Colonic mucosa (tissue), 4 donors: ENCODE measurements at places on chromosomes 3 and 15.

DNA sequence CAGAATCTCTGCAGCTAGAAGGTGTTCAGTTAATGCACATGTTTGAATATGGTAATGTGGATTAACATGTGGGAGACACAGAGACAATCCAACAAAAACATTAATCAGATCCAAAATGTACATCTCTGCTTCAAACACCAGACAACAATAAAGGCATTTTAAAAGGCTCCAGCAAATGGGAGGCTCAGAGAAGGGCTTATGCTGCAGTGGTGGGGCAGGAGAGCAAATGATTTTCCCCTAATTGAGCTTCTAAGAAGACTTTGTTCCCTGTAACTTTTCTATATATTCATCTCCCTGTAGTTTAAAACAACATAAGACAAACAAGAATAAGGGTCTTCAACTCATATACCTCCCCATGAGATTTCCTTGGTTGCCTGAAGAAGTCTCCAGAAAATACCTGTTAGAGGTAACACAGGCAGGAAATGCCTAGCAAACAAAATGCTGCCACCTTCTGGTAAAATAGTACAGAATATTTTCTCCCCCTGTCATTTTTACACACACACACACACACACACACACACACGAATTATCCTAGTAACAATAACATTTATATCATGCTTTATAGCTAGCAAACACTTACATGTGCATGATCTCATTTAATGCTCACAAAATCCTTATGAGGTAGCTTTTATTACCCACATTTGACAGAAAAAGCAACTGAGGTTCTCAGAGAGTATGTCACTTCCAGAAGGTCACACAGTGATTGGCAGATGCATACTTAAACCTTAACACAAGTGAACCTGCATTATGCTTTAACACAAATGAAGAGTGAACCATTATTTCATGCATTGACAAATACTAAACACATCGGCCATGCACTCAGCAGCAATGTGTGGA, 123.4 kb upstream of the MB21D2 start:
- no peak for DNase-seq

DNA sequence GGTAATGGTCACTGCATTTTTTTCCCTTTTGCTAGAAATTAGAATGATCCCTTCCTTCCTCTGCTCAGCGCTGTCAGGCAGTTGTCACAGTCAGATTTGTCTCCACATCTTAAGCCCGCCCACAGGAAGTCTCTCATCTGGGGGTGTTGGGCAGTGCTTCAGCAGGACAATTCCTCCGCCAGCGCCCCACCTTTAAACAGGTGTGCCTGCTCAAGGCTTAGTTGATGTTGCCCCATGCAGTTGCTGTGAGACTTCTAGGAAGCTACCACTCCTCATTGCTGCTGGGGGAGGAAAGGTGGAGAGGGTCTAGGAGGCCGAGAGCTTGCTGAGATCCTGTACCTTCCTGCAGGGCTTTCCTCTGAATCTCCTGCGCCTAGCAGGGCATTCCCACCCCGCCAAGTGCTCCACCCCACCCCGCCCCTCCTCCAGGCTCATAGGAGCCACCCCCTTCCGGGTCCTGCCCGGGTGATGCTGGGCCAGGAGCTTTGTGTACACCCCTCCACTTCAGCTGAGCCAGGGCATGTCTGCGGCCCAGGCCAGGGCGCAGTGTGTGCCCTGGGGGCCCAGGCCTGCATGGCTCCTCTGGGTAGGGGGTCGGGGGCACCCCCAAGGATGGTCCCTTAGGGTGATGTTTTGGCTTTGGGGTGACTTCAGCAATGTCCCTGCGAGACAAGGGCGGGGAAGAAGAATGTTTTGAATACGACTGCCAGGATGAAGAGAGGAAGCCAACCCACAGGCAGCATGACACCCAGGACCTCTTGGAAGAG, 68.7 kb downstream of the TRAK1 start:
- DNase-seq = peak; percentile 89

GRCh38 chr3:136842294-136842693, 19.7 kb upstream of the NCK1 start:
- DNase-seq = no peak

DNA sequence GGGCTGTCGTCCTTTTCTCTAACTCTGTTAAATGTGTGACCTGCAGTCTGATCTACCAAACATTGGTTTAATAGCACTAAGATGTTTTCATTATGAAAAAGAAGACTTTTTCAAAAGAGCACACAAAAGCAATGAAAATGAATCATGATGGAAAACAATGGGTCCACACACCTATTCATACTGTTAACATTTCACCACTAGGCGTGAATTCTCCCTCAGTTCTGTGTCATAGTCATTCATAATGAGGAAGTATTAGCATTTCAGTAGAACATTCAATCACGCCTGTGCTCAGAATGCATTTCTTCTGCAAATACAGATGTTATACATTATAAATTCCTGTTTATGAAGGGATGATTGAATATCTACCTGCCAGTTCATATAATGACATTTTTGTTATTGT, 35.9 kb downstream of the EIF4E3 start:
- DNase-seq = no peak

GRCh38 chr15:92586383-92586942, 69.1 kb downstream of the FAM174B start:
- no peak for DNase-seq

- no peak for DNase-seq
Measured at GRCh38 chr3:135228201-135228600, 433.1 kb downstream of the EPHB1 start.

DNA sequence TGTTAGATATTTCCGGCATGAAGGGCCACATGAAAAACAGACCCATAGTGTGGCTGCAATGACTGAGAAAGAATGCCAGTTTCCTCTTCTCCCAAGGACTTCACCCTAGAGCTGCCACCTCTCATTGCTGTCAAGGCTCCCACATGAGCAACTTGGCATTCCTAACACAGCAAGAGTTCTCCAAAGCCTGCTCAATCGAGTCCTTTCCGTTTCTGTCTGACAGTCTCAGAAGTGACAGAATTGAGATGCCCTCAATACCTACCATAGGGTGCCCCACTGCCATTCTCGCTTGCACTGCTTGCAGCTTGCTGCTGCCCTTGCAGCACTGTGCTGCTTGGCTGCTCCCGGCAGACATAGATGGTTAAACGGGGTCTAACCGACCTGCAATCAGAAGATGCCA, 44.3 kb downstream of the UBP1 start:
- DNase-seq = no peak

DNA sequence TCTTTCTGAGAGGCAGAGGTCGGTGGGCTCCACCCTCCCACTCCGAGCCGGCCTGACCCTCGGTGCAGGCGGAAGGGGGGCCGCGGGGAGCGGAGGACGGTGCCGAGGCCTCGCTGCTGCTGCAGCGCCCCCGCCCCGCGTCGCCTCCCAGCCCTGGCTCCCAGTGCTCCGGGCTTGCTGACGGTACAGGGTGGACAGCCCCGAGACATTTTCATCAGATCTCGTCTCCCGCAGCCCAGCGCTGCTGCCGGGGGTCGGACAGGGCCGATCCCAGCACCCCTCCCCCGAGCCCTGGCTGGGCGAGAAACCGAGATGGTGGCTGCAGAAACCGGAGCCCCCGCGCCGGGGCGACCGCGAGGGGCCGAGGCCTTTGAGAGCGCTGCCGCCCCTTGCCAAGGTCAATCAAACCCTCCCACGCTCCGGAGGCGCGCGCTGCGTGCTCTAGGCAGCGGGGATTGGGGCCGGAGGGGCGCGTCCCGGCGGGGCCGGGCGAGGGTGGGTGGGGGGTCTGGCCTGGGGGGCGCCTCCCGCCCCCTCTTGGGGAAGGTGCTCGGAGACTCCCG, 42.5 kb downstream of the EPHB3 start:
- DNase-seq = no peak

DNA sequence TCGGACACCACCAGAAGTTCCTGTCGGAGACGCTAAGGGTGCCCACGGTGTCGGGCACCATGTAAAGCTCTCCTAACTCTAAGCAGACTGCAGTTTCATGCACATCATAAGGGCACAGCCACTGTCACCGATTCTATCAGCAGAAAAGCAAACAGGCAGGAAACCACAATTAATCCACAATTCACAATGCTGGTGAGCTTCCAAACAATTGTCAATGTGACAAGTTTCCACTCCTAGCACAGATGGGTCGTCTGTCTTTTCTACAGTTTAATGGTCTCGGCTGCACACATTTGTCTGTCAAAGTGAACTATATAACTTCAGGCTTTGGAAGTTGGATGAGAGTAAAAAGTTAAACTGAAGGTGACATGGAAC, 8.8 kb upstream of the OCA2 start:
- no peak for DNase-seq

- no peak for DNase-seq
Measured at GRCh38 chr3:111989061-111989678, 9.6 kb upstream of the TAGLN3 start.

DNA sequence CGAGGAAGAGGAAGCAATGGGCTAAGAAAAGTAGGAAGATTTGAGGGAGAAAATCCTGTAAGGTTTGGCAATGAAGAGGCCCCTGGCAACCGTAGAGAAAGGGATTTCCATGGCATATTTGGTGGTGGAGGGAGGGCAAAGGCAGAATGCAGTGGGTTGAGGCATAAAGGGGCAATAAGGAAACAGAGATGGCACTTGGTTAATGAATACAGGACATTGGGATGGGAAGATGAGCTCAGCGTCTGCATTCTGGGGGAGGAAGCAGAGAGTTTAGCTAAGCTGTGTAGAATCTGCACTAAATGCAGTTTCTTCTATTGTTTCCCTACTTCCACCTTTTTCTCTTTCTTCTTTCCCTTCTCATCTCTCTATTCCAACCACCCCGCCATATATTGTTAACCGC, 83.6 kb downstream of the LRTM1 start:
- no peak for DNase-seq

GRCh38 chr3:13047296-13048165, 25.7 kb downstream of the IQSEC1 start:
- DNase-seq = no peak

GRCh38 chr15:69342460-69343076, 43.9 kb downstream of the PAQR5 start:
- DNase-seq = no peak

GRCh38 chr3:88167704-88168103, 17.9 kb downstream of the C3orf38 start:
- no peak for DNase-seq

DNA sequence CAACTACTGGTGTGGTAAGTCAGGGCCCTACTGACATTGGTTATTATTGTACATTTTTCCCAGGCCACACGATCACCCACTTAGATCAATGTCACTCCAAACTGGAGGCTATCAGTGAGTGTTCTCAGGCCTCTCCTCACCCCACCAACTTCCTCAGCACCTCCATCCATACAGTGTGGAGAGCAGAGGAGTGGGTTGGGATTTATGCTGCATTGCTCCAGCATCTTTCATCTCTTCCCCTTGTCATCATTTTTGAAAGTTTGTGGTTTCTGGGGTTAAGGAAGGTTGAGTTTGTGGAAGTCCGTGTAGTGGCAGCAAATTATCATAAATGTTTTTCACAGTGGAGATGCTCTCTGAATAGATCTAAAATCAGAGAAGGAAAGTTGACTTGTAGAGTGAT, 60.2 kb downstream of the TLNRD1 start:
- no peak for DNase-seq

GRCh38 chr15:48682942-48683651, 37.6 kb upstream of the FBN1 start:
- DNase-seq = peak; percentile 29

GRCh38 chr15:88608607-88609181, 12.4 kb upstream of the AEN start:
- no peak for DNase-seq

- DNase-seq = peak; percentile 63
Measured at GRCh38 chr3:122942937-122943827, 84.4 kb downstream of the SEMA5B start.

DNA sequence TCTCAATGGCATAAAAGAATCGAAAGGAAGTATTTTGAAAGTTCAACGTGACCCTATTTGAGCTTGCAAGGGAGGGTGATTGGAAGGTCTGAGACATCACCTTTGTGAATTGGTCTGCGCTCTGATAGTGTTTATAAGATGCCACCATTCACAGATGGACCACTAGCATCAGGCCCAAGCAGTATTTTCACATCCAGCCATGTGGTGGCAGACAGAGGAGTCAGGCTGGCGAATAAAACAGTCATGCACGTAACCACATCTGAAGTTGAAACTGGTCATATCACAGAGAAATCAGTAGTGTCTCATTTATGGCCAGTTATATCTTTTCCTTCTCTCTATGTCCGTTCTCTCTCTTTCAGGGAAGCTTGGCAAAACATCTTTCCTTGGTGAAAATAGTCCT, 170.1 kb upstream of the ONECUT1 start:
- DNase-seq = no peak

DNA sequence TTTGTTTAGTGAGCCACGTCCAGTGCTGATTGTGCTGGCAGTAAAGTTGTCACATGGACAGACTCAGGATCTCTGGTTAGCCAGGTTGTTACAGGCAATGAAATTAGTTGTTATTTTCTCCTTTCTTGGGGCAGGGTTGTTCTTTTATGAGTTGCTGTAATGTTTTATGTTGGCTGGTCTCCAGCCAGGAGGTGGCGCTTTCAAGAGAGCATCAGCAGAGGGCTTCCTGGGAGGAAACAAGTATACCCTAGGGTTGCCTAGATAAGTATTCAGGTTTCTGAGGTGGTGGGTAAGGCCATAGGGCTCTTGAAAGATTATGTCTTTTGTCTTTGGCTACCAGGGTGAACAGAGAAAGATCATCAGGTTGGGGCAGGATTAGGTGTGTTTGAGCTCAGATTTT, 14.5 kb upstream of the CFAP20DC start:
- DNase-seq = peak; percentile 25

- DNase-seq = no peak
Measured at GRCh38 chr3:154981201-154981600, 98.9 kb upstream of the MME start.

DNA sequence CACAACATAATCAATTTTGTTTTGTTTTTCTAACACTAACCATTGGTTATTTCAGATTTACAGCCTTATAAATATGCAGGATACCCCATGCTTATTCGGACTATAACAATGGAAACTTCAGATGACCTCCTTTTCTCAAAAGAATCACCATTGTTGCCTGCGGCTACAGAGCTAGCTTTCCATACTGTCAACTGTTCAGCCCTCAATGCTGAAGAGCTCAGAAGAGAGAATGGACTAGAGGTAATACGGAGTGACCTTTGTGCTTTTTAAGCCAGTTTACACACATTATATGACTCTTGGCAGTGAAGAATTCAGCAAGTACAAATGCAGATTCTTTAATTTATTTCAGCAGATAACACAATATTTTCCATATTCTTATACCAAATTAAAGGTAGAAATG, 81.8 kb downstream of the DNAJC13 start:
- DNase-seq = no peak

- DNase-seq = no peak
Measured at GRCh38 chr3:118949113-118949760, 85.4 kb downstream of the IGSF11 start.

GRCh38 chr3:146275476-146275875, 24.6 kb upstream of the PLSCR4 start:
- no peak for DNase-seq
